ENCODE measurements at places on chromosomes 6 and 20. TPM values are rescaled to one million over a fixed set of nuclear protein-coding genes. Genes with fewer than 3 reads are reported as not detected.

The HSF2 gene
- 23.8 TPM for total RNA-seq

The OR2J2 gene
- total RNA-seq = not detected

The PRR18 gene
- not detected for total RNA-seq

The OR2H1 gene
- not detected for total RNA-seq

GRCh38 chr20:58470336-58471192, 44.6 kb downstream of the APCDD1L start:
- no peak for DNase-seq

DNA sequence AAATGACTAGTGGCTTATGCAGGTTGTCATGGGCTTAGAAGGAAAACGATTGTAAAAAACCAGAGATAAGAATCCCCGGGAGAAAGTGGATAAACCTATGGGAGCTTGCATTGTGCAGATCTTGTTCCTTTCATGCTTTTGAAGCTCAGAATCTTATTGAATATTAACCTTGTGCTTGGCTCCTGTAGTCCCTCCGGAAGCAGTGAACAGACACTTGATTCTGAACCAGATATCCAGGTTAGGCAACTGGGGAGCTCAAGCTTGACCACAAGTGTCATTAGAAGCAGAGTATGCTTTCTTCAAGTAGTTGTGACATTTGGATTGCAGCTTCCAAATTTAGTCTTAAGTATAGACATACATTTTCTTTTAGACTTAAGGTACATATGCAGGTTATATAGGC, 212.6 kb upstream of the MOCS1 start:
- DNase-seq = no peak

- DNase-seq = no peak
Observed at GRCh38 chr6:128767705-128768104, 115.2 kb upstream of the LAMA2 start.

GRCh38 chr6:86859513-86859912, 77.8 kb upstream of the HTR1E start:
- no peak for DNase-seq

DNA sequence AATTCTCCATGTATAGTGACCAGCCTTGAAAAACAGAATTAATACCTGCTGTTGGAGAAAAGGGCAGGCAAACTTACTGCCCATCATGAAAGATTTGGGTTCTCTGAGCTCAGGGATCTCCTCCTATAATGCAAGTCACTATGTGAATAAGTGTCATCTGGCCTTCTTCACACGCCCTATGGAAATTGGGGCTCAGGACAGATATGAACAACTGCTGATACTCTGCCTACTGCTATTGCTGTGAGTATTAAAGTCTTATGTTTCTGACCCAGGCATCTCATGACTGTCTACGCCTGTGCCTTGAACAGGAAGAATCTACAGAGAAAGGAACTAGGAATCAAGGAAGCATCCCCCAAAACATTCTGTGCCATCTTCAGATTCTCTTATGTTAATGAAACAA, 226.1 kb downstream of the SOD2 start:
- DNase-seq = no peak

GRCh38 chr20:8399947-8400346, 267.9 kb downstream of the PLCB1 start:
- DNase-seq = no peak

- no peak for DNase-seq
Observed at GRCh38 chr6:75498862-75499261, 5.3 kb upstream of the FILIP1 start.

DNA sequence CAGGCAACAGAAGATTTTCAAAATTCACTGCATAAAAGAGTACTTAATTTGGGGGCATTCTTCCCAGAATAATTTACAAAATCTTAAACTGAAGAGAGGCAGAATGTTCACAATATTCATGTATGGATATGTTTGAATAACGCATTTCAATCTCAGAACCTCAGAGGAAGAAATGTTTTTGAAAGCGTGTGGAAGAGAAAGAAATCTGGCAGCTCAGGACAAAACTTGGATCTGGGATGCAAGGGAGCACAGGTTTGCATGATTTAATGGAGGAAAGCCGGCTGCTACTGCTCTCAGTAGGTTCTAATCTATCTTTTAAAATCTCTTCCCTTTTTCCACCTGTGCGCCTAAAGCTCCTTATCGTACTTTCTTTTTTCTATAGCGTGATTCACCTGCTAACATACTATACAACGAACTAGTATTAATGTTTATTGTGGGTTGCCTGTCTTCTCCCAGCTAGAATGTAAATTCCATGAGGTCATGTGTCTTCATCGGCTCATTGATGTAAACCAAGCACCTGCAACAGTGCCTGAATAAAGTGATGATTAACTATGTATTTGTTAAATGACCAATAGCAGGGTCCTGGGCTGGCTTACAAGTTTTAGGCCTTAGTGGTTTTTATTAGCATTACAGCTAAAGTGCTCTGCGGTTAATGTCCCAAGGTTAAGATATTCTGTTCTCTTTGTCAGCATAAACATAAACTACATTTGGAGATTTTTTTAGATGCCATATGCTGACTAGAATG, 15.3 kb downstream of the PRL start:
- no peak for DNase-seq

- no peak for DNase-seq
Observed at GRCh38 chr20:48845721-48846306, 18.0 kb upstream of the PREX1 start.

- DNase-seq = no peak
Observed at GRCh38 chr20:14633507-14633906, 296.1 kb upstream of the FLRT3 start.

DNA sequence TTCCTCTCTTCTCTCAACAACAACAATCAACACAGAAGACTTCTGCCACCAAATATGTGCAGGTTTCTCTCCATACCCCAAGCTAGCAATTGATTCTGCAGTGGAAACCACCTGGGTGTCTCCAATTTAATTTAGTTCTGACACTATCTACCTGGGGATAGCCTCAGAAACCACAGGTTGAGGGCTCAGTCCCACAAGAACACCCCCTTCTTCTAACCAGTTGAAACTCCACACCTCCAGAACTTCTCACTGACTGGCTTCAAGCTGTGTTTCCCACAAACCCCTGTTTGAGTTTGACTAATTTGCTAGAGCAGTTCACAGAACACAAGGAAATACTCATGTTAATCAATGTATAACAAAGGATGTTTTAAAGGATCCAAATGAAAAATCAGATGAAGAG, 52.5 kb upstream of the SPTLC3 start:
- no peak for DNase-seq

GRCh38 chr6:18034798-18035202, 47.4 kb upstream of the KIF13A start:
- peak; percentile 25 for DNase-seq
